Kasumi-1 (cell line): ENCODE measurements at places on chromosomes 1 and 21.

DNA sequence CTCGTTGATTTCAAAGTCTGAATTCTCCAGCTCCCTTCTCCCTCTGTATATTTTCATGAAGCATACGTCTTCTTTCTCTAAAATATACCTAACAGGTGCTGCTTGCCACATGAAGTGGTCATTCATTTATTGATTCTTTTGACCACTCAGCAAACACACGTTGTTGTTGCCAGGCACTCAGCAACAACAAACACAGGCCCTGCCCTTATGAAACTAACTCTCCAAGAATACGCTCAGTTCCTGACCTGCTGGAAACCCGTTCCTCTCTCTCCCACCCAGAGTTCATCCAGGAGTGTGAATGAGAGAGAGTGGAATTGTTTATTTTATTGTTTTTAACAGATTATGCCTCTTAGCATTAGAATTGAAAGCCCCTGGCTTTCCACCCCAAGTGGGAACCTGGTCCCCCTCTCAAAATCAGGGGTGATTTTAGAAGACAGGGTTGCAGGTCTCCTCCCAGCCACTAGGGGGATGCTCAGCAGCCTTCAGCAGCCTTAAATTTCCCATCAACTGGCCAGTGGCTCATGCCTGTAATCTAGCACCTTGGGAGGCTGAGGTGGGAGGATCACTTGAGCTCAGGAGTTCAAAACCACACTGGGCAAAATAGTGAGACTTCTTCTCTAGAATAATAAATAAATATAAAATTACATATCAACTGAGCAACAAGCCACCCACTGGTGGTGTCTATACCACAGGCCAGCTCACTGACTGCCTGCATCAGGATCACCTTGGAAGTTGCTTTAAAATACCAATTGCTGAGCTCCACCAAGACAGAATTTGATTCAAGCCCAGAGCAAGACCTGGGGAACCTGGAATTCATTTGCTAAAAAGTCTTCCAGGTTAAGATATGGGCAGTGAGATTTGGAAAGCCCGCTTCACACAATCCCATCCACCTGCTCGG lies 181.0 kb upstream of the KLHDC7A start:
- DNase-seq, result no peak

DNA sequence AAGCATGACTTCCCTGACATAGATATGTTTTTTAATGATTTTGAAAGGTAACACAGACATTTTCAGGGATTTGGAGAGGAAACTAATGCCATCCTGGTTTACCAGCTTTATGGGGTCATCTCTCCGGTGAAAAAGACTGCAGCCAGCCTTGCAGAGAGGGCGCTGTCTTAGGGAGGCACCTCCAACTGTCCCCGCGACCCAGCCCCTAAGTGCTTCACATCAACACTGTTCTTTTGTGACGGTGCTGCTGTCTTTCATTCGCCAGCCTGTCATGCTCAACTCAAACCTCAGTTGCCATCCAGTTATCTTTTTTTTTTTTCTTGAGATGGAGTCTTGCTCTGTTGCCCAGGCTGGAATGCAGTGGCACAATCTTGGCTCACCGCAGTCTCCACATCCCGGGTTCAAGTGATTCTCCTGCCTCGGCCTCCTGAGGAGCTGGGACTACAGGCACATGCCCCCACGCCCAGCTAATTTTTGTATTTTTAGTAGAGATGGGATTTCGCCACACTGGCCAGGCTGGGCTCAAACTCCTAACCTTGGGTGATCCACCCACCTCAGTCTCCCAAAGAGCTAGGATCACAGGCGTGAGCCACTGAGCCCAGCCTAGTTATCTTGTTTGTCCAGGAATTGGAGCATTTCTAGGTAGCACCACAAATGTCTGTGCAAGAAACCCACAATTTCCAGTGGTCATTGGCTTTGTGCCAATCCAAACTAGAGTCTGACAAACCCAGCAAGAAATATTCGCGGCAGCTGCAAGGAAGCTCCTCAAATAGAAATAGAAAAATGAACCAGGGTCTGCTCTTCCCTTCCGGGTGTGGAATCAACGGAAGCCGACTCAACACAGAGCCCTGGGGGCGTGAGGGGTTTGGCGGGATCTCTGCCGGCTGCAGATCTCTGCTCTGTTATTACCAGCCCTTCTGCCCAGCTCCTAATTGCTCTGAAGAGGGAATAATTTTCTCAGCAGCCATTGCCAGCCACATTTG lies 24.2 kb downstream of the PDE9A start:
- DNase-seq, result peak; percentile 74

DNA sequence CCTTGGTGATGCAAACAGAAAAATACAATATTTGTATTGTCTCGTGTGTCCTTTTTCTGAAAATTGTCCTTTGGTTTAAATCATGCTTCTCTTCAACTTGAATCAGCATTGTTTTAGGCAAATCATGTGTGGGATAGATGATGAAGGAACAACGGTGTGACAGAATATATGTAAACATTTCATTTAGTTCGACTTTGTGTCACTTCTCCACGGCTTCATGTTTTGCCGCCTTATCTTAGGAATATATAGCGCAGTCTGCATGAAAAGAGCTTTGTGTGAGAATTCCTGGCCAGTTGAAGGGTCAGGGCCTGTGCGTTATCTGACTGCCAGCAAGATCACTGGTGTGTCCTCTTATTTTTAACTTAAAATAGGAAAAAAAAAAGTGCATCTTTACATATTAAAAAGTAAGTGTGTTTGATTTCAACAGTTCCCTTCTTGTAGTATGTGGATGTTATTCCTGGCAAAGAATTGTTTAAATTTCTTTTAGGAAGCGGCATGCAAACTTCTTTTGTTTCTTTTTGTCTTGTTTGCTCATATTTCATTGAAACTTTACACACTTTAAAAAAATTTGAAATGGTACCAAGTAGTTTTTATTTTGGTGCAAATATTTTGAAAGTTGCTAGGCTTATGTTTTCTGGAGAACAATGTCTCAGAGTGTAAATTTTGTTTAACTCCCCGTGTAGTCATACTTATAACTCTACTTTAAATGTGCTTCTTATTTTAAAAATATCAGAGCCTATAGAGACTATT lies 465.2 kb downstream of the USP25 start:
- DNase-seq, result peak; percentile 37

DNA sequence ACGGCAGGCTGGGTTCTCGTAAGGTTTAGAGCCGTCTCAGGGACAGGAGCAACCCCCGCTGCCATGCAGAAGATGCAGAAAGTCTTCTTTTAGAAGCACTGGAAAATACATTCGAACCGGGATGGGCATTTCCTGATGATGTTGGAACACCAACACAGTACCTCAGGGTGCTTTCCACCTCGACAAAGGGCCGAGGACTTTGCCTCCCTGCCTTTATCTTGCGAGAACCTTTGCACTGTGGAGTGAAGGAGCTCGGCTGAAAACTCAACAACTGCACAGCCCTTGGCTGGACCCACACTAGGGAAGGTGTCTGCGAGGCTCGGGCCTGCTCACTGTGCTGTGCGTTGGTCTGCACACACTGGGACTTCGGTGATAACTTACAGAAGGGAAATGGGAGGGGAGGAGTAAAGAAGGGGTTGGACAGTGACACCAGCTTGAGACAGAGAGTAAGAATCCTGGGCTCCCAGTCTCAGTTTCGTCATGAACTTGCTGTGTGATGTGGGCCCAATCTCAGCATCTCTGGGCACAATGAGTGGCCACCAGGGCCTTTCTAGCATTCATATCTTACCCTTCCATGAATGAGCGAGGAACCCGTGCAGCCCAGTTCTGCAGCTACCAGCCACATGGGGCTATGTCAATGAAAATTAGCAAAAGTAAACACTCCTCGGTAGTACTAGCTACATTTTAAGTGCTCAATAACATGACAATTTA lies 18.2 kb downstream of the RCAN1 start:
- DNase-seq, result no peak

- peak; percentile 10 for DNase-seq
Measured at GRCh38 chr1:84253891-84254290, 47.6 kb upstream of the SAMD13 start.

DNA sequence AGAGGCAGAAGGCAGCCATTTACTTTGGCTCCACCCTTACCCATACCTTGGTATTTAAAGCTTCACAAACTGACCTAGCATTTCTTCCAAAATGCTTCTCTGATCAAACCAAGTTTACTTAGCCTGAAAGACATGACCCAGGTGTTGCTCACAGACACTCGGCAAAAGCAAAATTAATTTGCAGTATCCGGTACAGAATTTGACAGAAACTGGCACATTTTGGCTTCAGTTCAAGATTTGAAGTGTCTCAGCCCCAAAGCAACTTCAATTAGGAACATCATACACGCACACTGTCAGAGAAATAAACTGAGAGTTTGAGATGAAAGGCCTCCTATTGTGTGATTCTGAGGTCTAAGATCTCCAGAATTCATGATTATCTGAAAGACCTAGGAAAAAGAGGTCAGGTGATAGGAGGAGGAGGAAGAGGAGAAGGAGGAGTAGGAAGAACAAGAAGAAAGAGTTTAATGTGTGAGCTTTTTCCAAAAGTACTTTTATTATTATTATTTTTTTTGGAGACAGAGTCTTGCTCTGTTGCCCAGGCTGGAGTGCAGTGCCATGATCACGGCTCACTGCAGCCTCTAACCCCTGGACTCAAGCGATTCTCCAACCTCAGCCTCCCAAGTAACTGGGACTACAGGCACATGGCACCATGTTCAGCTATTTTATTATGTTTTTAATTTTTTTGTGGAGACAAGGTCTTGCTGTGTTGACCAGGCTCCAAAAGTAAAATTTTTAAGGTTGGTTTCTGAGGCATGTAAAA lies 143.6 kb downstream of the SLC45A1 start:
- no peak for DNase-seq
